ENCODE measurements at places on chromosomes 3 and 15.

DNA sequence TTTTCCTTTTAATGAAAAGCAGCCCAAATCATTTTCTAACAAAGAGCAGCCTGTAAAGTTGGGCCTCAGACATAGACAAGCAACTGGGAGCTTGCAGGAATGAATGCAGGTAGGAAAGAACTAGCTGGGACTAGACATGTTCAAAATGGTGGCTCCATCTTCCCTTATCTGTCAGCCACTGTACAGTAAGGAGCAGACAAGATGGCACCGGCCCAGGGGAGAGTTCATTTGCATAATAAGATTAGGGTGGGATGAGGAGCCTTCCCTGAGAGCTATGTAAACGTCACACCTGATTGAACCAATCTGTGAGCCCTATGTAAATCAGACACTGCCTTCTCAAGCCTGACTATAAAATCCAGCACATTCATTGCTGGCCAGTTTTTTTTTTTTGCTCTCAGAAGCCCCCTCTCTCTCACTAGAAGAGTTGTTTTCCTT, 59.7 kb upstream of the GK5 start:
- DNase-seq, result no peak

DNA sequence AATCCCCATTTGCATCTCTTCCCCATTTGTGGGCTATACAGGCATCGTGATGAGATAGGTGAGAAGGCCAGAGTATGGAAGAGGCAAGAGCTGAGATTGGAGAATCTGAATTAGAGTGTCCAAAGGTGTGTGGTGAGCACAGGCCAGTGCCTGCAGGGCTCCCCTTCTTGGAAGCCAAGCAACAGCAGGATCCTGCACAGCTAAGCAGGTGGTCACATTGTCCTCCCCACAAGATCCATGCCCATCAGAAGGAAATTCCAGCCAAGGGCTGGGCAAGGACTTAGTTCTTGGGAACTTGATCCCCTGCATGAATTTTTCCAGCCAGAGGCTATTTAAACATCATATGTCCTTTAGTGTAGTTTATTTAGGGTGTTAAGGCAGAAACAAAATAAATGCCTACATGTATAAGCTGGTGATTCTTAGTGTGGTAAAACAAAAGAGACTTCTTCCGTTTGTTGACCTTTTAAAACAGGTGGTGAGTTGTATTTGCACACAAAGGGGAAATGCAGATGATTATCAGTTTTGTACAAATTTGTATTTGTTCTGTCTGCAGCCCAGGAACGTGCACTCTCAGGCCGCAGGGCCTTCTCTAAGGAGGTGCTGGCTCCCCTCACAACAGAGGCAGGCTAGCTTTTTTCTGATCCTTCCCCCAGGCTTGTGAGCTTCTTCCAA, 110.2 kb downstream of the PLCL2 start:
- peak; percentile 24 for DNase-seq

- no peak for DNase-seq
Measured at GRCh38 chr3:140655678-140656077, 22.2 kb upstream of the TRIM42 start.

DNA sequence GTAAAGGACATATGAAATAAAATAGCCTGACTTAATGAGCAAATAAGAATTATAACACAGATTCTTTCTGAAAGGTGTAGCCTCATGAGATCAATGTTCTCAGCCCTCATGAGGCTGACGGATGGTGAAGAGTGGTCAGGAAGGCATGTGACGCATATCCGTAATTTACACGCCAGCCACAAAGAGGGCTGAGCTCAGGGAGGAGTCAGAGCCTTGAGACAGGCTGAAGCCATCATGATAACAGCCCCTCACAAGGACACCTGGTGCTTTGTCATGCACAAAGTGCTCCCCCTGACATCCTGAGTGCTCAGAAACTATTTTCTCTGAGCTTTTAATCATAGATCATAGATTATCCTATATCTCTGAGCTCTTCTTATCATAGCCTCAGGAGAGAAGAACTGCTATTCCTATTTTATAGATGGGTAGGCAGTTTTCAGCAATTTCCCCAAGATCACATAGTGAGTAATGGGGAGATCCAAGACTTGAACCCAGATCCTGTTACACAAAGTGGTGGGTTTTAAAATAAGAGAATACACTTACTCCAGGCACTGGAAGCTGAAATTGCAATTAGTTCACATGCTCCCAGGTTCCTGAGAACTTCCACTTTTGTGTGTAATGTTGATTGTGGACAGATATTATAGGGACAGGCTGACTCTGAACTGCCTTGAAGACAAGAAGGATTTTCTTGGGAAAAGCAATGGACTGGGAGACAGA, 267.1 kb downstream of the RPLP1 start:
- DNase-seq, result peak; percentile 84

DNA sequence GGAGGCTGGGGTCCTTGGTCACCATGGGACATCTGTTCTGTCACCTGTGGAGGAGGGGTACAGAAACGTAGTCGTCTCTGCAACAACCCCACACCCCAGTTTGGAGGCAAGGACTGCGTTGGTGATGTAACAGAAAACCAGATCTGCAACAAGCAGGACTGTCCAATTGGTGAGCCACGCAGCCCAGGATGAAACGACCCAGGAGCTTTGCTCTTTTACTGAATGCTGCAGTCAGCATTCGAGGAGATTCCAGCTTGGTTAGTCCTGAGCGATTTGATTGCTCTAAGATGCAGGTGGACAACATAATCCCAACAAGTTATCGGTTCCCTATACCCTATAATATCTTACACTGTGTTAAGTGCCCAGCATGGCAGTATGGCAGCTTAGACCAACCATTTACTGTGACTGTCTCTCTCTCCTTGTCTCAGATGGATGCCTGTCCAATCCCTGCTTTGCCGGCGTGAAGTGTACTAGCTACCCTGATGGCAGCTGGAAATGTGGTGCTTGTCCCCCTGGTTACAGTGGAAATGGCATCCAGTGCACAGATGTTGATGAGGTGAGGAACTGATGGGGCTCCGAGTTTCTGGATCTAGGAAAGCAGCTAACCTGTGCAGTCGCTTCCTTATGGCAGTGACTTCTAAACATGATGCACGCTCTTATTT, 7.8 kb downstream of the THBS1 start:
- DNase-seq, result no peak

GRCh38 chr3:189071446-189071845, 100.3 kb upstream of the TPRG1 start:
- DNase-seq, result no peak

DNA sequence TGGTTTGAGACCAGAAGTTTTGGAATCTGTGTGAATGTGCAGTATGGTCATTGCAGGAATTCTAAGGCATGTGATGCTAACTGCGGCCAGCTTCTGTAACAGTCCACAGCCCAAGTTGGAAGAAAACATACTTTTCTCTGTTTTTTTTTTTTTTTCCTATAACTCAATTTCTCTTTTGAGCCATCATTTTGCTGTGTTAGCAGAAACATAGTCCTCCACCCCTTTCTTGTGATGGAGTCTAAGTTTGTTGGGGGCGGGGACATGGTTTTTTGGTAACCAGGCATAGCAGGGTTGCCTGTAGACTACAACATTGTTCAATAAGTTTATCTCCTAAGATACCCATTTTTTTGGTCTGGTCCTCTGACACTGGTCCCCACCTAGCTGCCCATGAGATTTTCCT, 223.2 kb upstream of the ONECUT1 start:
- no peak for DNase-seq

Measured in activated CD8-positive, alpha-beta T cell treated with anti-CD3 and anti-CD28 coated beads for 36 hours (primary cell).